Placental pericyte (primary cell): ENCODE measurements at places on chromosomes 13 and 19. TPM values are rescaled to one million over a fixed set of nuclear protein-coding genes. Genes with fewer than 3 reads are reported as not detected.

The PPAN gene
- total RNA-seq, result 24.5 and 56.1 TPM in 2 replicates

The IRGC gene
- not detected in 2 replicates for total RNA-seq

The MCEMP1 gene
- total RNA-seq, result not detected in 2 replicates

The B3GNT3 gene
- not detected in 2 replicates for total RNA-seq

The AMH gene
- 0.29 and 1.1 TPM in 2 replicates for total RNA-seq

The KLK14 gene
- total RNA-seq, result not detected in 2 replicates

The LILRA1 gene
- total RNA-seq, result not detected in 2 replicates

The LRG1 gene
- total RNA-seq, result under 0.01 TPM in 1 of 2 replicates, not detected in the other

The ZNF730 gene
- 0.88 and 1.6 TPM in 2 replicates for total RNA-seq

The LILRA2 gene
- total RNA-seq, result not detected in 2 replicates
